NCI-H1105 (cell line): ENCODE measurements at places on chromosomes 2 and 18.

GRCh38 chr18:56748698-56749268, 97.6 kb downstream of the WDR7 start:
- peak; percentile 29 for DNase-seq

DNA sequence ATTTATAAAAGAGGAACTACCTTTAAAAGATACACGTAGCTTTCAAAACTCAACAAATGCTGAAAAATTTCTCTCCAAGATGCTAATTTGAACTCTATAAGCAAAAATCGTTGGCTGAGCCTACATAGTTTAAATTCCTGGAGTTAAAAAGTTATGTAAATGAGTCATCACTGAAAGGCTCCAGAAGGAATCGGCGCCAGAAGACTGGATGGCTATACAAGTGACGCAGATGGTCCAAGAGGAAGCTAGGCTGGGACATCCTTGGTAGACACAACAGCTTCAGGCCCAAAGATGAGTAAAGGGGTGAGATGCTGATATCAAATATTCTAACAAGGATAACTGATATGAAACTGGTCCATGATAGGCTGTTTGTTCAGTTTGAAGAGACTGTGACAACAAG, 22.8 kb upstream of the DNAH6 start:
- DNase-seq, result no peak

DNA sequence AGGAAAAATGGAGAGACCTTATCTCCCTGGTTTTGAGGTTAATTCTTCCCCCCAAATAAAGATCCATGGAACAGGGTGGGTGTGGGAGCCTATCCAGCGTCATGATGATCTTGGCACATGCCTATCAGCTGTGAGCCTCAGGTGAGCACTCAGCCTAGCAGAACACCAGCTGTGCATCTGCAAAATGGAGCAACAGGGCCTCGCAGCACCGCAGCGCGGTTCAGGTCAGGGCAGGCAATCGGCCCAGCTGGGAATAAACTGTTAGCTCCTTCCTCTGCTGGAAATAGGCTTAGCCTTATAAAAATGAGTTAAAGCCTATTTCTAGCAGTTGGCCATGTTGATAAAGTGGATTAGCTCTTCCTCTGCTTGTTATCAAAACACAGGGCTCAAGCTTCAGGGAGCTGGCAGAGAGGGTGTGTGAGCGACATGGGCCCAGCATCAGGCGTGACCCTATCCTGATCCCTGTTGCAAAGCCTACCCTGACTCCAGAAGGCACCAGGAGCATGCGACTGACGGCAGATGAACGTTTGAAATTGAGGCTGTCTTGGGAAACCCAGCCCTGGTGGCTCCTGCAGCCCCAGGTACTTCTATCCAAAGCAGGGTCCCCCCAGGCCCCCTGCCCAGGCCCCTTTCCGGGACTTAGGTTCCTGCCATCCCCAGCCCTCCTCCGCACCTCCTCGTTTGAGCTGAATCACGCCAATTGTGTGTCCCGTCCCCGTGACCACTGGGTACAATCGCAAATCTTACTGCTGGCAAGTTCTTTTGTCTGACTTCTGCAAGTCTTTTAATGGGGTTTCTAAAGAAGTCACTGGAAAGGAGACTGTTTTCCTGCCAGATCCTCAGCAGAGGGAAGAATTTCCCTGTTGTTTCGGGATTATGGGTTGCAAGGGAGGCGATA, 35.4 kb downstream of the ARHGEF4 start:
- no peak for DNase-seq

DNA sequence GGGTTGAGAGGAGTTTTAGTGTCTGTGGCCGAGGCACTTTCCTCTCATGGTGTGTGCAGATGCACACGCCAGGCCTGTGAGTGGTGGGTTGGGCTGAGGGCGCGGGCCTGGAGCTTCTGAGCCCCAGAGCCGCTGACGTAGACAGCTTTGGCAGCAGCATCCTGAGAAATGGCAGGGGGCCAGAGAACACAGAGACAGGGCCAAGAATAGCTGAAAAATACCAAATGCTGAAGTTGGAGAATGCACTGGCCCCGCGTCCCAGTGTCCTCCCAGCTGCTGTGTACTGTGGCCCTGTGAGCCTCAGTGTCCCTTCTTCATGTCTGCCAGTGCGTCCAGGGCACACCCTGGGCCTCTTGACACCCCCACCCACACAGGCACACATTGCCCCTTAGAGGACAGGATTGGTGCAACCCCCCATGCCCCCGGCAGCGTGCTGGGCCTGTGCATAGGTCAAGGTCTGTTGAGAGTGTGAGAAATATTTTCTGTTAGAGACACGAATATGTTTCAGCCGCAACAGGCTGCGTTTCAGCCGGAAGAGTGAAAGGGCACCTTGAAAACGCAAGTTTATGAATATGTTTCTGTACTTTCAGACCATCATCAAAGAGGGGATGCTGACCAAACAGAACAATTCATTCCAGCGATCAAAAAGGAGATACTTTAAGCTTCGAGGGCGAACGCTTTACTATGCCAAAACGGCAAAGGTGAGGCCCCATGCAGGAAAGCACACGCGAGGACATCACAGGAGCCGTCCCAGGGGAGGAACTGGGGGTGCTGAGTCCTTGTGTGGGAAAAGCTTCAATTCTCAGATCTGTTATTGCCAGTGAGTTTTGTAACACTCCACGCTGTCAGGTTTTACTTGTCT, 33.6 kb downstream of the DGKD start:
- DNase-seq, result peak; percentile 69

DNA sequence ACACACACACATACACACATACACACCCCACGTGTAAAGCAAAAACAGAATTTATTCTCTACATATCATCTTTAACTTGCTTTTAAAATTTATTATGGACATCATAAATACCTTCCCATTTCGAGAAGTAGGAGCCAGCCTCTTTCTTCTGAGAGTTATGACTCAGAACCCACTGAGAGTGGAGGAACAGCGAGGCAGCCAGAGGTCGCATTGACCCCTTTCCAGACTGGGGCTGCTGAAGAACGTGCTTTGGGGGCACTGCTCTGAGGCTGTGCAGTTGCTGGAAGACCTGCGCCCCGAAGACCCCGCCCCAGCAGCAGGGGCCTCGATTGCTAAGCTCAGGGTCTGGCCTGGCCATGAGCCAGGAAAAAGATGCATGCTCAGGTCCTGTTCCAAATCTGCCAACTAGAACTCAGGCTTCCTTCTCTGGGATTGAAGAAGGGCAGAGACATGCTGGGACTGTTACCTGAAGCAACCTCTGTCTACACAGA, 133.8 kb upstream of the TWIST2 start:
- no peak for DNase-seq

- no peak for DNase-seq
Measured at GRCh38 chr2:88136817-88137216, 9.0 kb upstream of the FABP1 start.

DNA sequence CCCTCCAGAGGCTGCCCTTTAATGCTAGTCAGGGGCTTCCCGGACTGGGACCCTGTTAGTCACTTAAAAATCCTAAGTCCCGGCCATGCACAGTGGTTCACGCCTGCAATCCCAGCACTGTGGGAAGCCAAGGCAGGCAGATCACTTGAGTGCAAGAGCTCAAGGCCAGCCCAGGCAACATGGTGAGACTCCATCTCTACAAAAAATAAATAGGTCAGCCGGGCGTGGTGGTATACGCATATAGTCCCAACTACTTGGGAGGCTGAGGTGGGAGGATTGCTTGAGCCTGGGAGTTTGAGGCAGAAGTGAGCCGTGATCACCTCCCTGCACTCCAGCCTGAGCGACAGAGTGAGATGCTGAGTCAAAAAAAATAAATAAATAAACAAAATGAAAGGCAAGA, 17.2 kb upstream of the KCNG2 start:
- no peak for DNase-seq

DNA sequence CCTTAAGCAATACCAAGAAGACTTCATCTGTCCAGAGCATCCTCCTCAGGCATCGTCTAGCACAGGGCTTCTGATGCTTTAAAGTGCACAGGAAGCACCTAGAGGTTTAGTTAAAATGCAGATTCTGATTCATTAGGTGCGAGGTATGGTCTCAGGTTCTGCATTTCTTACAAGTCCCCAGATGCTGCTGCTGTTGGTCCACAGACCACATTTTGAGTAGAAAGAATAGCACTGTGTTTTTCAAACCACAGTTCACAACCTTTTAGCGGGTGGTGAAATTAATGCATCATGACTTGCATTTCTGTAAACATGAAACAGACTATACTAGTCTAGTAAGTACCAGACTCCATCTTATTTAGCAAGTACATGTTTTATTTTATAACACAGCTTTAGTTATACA, 134.6 kb downstream of the TMEFF2 start:
- DNase-seq, result no peak

DNA sequence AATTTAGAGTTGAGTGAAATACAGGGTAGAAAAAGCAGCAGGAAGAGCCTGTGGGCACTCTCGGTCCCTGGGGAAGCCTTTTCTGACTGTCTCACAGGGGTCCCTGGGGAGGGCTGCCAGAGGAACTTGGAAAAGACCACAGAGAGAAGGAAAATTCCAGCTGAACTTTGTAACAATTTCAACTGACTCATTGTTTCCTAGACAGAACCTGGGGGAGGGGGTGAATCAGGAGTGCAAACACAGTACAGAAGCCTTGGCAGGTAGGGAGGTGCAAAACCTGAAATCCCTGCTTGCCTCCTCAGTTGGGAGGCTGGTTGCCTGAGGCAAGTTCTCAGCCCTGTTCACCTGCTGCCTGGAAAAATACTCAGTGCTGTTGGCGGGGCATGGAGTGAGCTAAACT, 106.8 kb downstream of the GRB14 start:
- DNase-seq, result no peak

DNA sequence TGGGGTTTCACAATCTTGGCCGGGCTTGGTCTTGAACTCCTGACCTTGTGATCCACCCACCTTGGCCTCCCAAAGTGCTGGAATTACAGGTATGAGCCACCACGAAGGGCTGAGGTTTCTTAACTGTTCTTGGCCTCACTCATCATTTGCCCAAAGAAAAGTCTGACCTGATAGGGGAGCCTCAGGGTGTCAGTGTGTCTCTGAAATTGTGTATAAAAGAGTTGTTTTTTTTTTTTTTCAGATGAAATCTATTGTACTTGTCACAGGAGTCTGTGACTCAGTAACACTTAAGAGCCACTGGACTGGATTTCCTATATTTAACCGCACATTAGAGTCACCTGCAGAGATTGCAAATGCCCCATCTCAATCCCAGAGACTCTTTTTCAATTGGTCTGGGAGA, 16.9 kb downstream of the PMAIP1 start:
- DNase-seq, result no peak

- no peak for DNase-seq
Measured at GRCh38 chr2:88628571-88628939, 1.3 kb upstream of the EIF2AK3 start.

DNA sequence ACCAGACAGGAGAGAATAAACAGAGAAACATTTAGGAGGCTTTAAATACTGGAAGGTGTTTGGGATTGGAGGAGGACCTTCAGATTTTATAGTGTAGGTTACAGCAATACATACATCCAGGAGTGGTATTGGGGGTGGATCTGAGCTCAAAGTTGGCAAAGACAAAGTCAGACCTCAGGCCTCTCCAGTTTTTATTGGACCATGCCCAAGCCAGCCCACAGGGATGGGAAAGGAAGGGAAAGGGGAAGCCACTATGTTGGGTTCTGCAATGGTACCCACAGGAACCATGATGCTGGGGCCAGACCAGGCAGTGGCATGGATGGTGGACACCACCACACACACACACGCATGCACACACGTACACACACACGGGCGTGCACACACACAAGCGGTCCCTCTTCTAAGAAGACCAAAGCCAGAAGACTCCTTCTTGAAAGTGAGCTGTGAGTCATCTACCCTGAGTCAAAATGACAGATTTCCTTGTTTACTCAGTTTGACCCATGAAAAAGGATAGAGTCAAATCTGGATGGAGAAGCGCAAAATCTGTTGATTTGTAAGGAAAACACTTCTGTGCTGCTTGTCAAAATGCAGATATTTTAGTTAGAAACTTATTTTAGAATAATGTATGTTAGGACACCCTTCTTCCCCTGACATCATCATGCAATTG, 87.9 kb downstream of the TRABD2A start:
- no peak for DNase-seq

DNA sequence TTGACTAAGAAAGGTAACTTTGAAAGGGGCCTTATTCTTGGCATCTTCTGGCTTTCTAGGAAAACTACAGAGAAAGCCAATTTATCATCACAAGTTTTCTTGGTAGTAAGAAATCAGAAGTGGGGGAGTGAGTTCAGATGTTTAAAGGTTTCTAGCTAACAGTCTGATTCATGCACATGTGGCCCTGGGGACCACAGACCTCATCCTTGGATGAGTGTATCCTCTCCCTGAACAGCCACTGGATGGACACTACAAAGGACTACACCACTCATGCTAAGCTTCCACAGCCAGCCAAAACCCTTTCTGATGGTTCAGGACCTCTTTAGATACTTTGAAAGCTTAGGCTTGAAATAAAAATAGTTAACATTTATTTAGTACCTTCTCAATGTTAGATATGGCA, 218.3 kb upstream of the STK17B start:
- DNase-seq, result no peak

DNA sequence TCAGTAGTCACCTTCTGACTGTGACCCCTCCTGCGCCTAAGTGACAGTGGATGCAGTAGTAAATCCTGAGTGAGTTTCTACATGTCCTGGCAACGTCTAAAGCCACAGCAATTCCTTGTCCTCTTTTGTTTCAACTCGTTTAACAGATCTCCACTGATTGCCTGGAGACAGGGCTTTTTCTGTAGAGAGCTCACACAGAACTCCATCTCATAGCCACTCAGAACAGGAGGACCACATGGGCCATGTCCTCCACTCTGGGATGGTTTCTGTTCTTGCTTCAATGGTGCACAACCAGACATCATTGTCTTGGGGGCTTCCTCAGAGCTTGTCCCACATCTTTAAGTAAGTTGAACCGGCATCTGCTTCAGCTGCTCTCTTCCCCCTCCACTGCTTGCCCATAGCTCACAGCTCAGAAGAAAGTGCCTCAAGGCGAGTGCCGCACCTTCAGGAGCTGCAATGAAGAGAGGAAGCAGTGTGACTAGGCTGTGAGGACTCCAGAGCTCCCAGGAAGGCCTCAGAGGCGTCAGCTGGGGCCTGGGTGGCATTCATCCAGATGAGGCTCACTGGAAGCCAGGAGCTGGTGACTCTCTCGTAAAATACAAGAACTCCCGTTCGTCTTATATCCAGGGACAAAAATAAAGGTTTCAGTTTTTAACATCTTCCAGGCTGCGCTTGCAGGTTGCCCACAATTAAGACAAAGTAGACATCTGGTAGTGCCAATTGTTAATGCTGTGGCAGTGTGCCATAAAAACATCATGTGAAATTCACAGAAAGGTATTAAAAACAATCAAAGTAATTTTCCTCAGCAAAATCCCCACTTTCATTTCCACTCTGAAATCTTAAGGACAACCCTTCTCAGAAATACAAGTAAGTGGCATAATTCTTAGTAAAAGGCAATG, 37.3 kb downstream of the ST3GAL5 start:
- no peak for DNase-seq

DNA sequence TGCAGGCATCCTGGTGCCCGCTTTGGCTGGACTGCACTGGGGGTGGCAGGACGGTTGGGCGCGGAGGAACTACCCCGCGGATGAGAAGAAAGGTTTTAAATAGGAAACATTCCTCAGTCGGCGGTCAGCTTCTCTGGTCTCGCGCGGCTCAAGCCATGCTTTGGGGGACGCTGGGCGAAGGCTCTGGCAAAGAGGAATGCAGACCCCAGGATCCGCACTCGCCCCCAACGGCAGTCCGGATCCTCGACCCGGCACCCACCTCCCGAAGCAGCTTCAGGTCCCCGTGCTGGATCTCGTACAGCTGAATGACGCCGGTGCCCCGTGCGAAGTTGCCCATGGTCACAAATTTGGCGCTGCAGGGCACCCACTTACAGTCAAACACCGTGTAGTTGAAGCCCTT, 686 bp upstream of the PNO1 start:
- DNase-seq, result no peak

- no peak for DNase-seq
Measured at GRCh38 chr18:37913051-37913450, 347.5 kb upstream of the CELF4 start.

- no peak for DNase-seq
Measured at GRCh38 chr2:122319539-122320132, 564.2 kb downstream of the TSN start.
